ENCODE measurements at places on chromosomes 1 and 21.

DNA sequence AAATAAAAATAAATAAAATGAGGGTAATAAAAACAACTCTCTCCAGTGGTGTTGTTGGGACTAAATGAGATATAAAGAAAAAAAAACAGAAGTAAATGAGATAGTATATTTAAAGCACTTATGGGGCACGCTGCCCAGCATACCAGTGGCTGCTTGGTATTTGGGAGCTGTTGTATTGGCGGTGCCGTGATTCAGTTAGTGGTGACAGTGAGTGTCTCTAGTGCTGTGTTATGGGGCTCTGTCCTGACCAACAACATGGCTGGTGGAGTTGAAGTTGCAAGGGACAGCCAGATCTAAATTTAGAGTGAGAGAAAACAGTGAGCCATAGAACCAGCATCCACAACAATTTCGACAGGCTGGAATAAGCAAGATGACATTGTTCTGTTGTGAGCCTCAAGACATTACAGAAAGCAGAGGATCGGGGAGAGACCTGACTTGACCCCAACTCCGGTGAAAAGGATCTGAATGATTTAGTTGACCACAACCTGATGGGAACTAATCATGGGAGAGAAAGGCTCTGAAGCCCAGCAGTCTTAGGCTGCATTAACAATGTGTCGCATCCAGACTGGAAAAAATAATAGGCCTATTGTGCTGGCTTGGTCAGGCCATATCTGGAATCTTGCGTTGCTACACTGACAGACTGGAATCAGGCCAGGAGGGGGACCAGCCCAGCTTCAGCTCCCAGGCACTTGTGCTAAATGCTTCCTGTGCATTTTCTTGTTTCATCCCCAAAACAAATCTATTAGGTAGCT, 2.4 kb upstream of the MFSD2A start:
- no peak for DNase-seq

DNA sequence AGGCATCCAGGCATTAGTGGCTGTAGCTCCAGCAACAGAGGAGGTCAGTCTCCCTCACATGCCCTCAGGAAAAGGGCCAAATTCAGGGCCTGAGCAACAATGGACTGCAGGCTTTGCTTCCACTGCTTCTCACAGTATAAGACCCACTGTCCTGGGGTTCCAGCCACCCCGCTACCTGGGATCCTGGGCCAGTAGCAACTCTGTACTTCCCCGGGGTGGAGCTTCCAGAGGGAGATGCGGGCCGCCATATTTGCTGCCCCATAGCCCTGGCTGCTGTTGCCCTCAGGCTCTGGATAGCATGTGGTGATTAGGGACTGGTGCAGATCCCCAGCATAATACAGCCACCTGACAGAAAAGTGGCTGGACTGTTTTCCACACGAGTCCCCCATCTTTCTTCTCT, 201.1 kb upstream of the POGK start:
- no peak for DNase-seq

GRCh38 chr1:193275773-193276172, 89.4 kb upstream of the B3GALT2 start:
- DNase-seq = no peak

DNA sequence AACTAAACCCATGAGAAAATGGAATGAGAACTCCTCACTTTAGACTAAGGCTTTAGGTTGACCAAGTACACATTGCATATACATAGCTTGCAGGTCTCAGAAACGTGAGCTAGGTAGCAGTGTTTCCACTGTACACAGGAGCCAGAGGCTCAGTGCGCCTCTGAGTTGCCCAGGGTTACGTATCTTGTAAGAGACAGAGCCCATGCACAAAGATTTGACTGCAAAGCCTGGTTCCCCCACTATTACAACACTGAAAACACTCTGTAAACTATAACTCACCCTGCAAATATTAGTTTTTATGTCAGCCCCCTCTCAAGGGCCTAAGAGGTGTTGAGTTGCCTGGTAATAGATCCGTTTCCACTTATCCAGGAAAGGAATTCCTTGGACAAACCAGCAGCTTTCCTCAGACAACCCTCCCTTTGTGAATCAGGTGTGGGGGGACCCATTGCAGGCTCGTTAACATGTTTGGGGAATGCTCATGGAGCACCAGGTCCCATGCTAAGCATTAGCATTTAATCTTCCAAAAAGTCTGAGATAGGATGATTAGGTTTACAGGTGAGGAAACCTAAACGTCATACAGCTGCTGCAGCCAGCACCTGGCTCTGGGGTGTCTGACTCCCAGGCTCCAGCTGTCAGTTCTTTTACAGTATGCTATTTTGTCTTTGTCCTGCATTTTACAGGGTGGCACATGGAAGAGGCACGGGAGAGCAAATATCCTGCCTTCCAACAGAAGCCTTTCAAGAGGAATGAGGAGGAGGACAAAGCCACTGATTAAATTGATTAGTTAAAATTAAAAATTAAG, 25.7 kb downstream of the TENT5C start:
- DNase-seq = no peak

DNA sequence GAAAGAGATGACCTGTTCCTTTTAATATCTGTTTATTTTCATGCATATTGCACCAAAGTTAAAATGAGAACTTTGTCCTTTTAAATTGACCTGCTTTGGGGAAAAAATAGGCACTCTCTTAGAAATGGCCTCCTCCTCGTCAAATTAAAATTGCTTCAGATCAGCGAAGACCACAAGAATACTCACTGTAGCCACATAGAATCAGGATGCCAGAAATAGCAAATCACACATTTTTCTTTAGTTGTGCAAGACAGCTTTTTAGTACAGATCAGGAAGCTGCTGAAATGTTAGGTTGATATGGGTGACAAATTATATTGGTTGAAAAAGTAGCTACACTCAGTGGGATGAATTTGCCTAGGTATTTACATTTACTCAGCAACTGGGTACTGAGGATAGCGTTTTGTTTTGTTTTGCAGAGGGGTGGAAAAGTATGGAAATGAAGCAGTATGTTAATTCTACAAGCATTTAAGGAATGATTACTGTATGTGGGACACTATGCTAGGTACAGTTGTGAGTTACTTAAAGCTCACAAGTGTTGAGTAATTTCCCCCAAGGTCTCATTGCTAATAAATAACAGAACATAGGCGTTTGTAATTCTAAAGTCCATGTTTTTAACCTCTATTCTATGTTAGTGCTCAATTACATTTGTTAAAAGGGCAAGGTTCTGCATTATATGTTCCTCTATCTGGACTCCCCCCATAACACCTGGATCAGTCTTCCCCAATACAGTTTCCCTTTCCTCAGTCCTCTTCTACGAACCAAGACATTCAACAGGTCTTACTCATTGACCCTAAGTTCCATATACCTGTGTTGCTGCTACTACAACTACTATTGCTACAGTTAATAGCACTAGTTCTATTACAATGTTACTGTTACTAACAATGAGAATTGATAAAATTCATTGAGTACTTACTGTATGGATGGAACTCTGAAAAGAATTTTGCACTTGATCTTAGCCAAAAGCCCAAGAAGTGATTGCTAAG, 99.4 kb upstream of the S1PR1 start:
- no peak for DNase-seq

GRCh38 chr1:199292896-199293295, 654.1 kb downstream of the PTPRC start:
- no peak for DNase-seq

- DNase-seq = no peak
Observed at GRCh38 chr1:2604156-2604843, 17.7 kb downstream of the PRXL2B start.

DNA sequence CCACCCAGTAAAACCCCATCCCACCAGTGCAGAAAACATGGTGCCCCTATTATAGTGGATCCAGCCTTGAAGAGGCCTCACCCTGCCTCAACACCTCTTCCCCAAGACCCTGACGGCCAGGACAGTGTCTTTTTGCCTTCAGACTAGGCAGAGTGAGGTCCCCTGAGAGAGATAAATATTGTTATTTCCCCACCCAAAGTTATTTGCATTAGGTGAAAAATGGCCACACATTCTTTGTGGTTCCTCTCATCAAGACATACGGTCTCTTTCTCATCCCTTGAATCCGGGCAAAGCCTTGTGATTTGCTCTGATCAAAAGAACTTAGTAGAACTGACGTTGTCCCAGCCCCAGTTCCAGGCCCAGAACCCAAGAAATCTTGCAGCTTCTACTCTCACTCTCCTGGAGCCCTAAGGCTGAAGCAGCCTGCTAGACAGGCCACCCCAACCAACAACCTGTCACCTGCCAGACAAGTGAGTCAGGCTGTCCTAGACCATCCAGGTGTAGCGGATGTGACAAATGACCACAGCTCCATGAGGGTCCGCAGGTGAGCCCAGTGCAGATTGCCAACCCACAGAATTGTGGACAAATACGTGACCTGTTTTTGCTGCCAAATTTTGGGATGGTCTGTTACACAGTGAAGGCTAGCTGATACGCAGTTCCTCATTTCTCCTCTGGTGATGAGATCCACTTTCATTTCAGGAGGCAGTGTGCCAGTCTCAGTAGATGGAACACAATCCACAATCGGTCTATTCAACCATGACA, 8.1 kb upstream of the SSU72 start:
- no peak for DNase-seq

DNA sequence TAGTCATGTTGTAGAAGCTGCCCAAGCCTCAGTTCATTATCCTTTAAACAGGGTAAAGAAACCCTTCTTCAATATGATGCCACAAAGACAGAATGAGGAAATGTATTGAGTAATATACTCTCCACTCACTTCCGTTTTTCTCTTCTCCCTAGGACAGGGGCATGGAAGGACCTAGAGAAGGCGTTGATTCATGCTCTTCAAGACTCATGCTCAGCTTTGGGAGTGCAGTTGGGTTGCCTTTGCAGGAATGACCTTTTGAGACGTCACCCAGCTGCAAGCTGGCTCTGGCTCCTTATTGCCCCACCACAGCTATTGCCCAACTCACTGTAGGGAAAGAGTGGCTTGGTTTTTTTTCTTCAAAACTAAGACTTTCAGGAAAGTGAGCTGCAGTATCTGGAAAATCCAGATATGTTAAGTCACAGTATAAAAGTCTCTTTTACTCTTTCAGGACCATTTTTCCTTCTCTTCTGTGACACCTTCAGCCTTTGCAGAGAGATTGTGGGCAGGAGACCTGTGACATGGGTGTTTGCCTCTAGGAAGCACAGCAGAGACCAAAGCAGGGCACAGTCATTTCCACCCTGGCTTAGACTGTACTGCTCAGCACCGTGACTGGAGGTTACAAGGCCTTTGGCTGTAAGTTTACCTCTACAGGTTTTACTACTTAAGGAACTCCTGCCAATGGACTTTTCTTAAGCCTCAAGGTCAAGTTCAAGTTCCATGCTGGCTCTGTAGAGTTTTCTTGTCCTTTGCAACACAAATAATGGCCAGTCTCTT, 39.5 kb downstream of the XCL2 start:
- DNase-seq = no peak

DNA sequence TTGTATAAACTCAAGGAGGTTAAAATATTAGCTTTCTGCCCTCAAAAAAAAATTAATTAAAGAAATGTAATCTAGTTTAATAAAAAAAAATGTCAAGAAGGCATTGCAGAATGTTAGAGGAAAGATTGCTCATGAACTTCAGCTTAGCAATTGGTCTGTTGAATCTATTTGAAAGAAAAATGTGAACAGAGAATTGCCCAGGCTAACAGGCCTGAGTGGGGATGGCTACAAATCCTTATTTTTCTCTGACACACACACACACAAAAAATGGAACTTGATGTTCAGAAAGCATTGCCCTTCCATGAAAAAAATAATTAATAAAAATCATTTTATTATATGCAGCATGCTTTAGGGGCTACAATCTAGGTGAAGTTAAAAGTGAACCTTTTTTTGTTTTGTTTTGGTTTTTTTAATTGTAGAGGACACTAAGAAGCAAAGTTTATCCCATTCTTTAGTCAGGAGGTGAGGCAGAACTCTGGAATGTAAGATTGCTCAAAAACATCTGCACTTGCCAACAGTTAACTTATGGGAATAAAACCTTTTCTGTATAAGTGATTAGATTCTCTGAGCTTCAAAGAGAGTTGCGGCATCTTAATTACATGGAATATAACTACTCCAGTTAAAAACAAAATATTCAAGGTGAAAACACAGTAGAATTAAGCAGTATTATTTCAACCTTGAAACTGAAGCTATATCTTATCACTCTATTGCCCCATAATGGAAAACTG, 658.5 kb upstream of the ADGRL2 start:
- DNase-seq = no peak

DNA sequence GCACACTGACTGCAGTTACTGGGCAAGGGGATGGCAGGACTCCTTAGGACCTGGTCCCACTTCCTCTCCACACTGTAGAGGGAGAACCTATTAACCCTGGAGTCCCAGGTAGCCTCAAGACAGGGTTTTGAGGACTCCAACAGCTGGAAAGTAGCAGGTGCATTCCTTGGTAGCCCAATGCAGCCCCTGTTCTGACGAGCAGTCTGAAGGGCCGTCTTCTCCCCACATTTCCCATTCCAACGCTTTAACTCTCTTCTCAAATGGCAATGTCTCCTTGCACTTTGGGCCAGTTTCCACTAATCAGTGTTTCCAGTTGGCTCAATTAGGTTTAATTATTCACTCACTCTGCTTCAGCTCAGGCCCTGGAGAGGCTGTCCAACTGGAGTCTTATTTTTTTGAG, 8.8 kb upstream of the INPP5B start:
- no peak for DNase-seq

GRCh38 chr1:235679644-235680043, 30.1 kb upstream of the GNG4 start:
- no peak for DNase-seq

GRCh38 chr1:229593800-229594199, 32.1 kb downstream of the TAF5L start:
- DNase-seq = no peak

DNA sequence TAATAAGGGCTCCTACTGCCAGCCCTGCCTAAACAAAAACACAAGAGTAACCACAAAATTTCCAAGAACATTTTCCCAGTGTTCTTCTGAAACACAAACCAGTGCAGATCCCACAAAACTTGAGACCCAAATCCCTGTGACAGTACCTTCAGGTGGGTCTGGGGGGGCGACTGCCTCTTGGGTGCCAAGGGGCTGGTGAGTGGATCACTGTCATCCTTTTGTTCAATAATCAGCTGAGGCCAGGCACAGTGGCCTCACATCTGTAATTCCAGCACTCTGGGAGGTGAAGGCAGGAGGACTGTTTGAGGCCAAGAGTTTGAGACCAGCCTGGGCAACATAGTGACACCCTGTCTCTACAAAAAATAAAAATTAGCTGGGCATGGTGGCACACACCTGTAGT, 87.6 kb downstream of the GLIS1 start:
- DNase-seq = no peak

DNA sequence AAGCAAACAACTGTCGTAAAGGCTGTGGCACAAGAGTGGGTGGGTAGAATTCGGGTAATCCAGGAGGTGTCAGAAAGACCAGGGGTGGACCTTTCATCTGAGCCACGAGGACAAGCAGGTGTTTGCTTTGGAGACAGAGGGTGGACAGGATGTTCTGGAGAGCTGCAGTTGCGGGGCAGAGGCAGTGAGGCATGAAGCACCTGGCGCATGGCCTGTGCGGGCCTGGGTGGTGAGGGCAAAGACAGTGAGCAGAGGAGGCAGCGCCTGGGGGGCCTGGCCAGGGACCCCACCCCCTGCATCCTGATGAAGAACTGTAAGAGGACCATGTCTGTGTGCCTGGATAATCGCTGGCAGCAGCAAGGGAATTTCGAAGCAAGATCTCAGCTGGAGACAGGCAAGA, 24.9 kb downstream of the KIF26B start:
- peak; percentile 39 for DNase-seq

GRCh38 chr1:164605254-164606091, 46.5 kb downstream of the PBX1 start:
- DNase-seq = peak; percentile 27

- DNase-seq = peak; percentile 86
Observed at GRCh38 chr1:225896937-225897549, 8.1 kb upstream of the LEFTY1 start.

- DNase-seq = no peak
Observed at GRCh38 chr1:57109883-57110282, 144.1 kb upstream of the C8B start.

GRCh38 chr1:57471995-57472394, 48.1 kb upstream of the DAB1 start:
- no peak for DNase-seq

Data from DMS153 (cell line).